ENCODE measurements at places on chromosomes 5 and 9.

- no peak for DNase-seq
Observed at GRCh38 chr5:1411099-1411498, 34.1 kb downstream of the SLC6A3 start.

DNA sequence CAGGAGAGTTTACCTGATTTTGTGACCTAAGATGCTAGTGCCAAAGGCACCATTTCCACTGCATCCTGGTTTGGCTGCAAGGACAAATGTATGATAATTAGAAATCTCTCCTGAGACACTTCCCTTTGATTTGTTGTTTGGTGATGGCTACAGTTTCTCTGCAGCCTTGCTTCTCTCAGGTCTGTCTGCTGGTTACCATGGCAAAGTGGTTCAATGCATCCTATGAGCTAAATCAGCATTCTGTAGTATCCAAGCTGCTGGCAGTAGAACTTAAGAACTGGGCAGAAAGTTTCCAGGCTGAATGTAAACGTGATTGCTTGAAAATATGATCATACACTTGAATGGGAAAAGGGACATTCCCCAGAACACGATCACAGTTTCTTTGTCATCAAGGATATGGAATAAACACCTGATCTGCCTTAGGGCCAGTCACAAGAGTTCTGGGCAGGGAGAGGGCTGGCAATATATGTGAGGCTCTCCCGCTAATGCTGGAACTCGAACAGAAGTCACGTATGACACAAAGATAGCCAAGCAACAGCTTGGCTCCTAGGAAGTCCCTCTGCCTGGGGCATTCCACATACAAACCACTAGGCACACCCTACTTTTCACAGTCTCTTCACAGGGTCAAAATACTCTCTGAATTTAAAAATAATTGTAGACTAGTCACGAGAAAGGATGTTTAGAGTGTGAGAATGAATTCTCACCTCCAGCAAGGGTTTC lies 138.1 kb upstream of the GRAMD2B start:
- DNase-seq, result no peak

GRCh38 chr9:15576350-15577050 lies 23.7 kb downstream of the CCDC171 start:
- DNase-seq, result no peak

DNA sequence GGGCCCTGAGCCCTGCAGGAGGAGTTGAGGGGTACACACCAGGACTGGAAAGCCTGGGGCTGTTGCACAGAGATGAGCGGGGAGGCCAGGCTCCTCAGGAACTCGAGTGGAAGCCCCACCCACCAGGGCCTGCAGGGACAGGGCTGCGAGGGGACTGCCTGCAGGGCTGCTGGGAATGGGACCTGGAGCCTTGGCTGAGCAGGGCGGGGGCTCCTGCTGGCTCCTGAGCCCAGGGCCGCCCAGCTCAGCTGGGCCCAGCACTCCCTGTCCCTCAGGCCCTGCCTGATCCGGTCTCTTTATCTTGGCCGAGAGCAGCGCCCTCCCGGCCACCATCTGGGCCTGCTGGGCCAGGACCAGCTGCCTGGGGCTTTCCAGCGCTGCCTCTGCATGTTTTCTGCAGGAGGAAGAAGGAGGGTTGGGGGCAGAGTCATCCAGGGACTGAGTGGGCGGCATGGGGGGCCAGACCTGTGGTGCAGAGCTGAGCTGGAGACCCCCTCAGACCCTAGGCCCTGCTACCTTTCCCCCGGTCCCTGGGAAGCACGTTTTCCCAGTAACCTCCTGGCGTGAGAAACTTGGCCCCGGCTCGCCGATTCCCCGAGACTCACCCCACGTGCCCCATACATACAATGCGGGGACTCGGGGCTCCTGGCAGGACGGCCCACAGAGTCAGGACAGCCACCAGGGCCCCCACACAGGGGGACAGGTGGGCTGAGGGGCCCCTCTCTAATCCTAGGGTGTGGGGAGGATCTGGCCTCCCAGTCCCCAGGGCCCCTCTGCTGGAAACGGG lies 9.4 kb downstream of the LCN12 start:
- DNase-seq, result no peak

- no peak for DNase-seq
Observed at GRCh38 chr9:105236261-105236660, 8.2 kb upstream of the SLC44A1 start.

- DNase-seq, result no peak
Observed at GRCh38 chr9:17117372-17117771, 17.5 kb upstream of the CNTLN start.

GRCh38 chr5:63233911-63234310 lies 655.3 kb downstream of the LRRC70 start:
- DNase-seq, result no peak

GRCh38 chr5:142017832-142018427 lies 5.1 kb upstream of the GNPDA1 start:
- DNase-seq, result no peak

GRCh38 chr5:134075102-134075501 lies 39.4 kb upstream of the TCF7 start:
- DNase-seq, result no peak

DNA sequence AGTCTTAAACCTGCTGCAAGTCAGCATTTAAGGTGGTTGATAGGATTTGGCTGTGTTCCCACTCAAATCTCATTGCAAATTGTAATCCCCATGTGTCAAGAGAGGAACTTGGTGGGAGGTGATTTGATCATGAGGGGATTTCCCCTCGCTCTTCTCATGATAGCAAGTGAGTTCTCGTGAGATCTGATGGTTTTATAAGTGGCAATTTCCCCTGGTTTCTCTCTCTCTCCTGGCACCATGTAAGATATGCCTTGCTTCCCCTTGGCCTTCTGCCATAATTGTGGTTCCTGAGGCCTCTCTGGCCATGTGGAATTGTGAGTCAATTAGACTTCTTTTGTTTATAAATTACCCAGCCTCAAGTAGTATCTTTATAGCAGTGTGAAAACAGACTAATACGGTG lies 84.3 kb upstream of the SMC2 start:
- DNase-seq, result no peak

DNA sequence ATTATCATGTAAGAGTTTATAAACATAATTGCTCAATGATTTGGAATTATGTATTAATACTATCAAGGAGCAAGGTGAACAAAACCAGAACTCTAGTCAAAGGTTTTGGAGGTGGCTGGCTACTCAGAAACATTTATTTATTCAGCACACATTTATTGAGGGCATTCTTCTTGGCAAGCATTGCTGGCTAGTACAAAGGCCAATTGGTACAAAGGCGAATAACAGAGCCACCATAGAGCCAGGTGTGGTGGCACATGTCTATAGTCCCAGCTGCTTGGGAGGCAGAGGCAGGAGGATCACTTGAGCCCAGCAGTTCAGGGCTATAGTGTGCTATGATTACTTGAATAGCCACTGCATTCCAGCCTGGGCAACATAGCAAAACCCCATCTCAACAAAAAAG lies 242.1 kb downstream of the CWC27 start:
- DNase-seq, result no peak

Data from activated T-helper 9 cell treated with anti-CD3 and anti-CD28 coated beads, Interleukin-2, amount 50 U/mL, for 16 hours (primary cell).